ENCODE measurements at places on chromosomes 4 and X.

GRCh38 chrX:48475296-48475695, 703 bp upstream of the FTSJ1 start:
- DNase-seq: no peak

GRCh38 chr4:4430492-4431195, 43.7 kb downstream of the NSG1 start:
- DNase-seq: no peak

GRCh38 chrX:110806145-110806544, 10.5 kb upstream of the CHRDL1 start:
- no peak for DNase-seq

GRCh38 chr4:144712775-144713174, 66.8 kb downstream of the HHIP start:
- DNase-seq: no peak

DNA sequence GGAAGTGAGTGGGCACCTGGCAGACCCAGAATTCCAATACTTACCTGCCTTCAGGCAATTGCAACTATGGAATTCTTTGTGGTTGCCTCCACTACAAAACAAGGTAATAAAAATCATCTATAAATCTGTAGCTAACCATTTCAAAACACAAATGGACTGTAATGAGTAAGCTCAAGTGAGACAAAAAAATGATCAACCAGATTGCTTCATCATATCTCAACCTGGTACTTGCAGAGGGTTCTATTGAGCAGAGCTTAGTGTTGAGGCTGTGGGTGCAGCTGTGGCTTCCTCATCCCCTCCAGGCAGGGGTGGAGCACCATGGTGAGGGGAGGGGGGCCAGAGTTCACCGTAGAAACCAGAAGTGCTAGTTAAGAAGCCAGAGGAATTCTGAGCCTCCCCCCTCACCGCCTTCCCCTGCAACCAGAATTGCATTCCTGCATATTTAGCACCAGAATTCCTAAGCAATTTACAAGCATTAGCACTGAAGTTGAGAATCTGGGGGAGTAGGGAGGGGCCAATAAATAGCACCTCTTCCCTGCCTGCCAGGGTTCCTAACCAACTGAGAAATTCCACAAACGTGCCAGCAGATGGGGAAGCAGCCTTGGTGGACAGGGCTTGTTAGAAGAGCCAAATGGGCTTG, 11.5 kb downstream of the CTAG1A start:
- no peak for DNase-seq

DNA sequence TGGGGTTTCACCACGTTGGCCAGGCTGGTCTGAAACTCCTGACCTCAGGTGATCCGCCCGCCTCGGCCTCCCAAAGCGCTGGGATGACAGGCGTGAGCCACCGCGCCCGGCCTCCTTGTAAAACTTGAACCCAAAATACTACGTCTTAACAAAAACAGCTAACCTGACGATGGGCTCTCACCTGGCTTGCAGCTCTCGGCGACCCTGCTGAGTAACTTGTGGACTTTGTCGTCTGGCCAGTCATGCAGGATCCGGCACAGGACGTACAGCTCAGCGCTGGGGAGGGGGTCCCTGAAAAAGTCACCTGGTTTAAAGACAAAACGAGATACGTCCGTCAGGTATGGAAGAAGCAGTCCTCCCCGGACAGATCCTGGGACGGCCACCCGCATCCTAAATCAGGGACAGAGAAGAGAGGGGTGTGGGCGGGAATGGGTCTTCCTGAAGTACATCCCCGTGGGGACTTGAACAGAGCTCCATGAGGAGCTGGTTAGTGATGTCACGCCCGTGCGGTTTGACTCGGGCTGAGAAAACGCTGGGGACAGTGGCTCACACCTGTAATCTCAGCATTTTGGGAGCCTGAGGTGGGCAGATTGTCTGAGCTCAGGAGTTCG, 20.7 kb upstream of the SLC25A6 start:
- DNase-seq: no peak

DNA sequence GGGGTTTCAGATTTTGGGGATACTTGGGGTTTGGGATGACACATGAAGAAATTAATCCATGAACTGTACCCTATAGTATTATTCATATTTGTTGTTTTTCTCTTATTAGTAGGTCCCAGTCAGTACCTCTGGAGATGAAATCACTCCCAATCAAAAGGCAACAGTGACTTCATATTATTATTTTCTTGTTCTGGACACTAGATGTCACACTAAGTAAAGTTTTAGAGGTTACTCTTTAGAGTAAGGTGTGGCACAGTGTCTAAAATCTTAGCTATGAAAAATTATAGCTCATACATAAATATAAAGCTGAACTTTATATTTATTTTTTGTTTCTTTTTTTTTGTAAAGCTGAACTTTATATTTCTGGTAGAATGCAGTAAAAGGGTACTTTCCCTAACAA, 35.1 kb downstream of the FAM114A1 start:
- no peak for DNase-seq

- no peak for DNase-seq
These were observed 803.6 kb downstream of the GLUD2 start for GRCh38 chrX:121851033-121851432.

- no peak for DNase-seq
These were observed 36.9 kb downstream of the INTS6L start for GRCh38 chrX:135557344-135557743.
